ENCODE measurements at places on chromosomes 2 and 18.

DNA sequence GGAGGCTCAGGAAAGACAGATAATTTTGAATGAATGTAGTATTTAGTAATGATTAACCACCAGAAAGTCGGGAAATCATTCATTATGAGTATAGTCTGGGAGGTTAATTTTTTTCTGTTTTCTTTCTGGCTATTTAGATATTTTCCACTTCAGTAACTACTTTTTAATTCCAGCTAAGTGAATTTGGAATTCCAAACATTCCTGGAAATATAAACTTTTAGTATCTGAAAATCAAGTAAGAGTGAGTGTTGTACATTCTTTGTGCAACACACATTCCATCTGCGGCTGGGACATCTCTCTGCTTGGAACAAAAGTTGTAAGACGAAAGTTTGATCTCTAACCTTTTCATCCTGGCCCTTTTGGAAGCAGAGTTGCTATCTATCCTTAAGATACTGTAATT is 275.7 kb upstream of the SPRED2 start:
- no peak for DNase-seq

- DNase-seq = no peak
Observed at GRCh38 chr2:221205103-221205673, 366.9 kb downstream of the EPHA4 start.

- DNase-seq = peak; percentile 38
Observed at GRCh38 chr2:129812071-129812470, 167.4 kb upstream of the RAB6C start.

DNA sequence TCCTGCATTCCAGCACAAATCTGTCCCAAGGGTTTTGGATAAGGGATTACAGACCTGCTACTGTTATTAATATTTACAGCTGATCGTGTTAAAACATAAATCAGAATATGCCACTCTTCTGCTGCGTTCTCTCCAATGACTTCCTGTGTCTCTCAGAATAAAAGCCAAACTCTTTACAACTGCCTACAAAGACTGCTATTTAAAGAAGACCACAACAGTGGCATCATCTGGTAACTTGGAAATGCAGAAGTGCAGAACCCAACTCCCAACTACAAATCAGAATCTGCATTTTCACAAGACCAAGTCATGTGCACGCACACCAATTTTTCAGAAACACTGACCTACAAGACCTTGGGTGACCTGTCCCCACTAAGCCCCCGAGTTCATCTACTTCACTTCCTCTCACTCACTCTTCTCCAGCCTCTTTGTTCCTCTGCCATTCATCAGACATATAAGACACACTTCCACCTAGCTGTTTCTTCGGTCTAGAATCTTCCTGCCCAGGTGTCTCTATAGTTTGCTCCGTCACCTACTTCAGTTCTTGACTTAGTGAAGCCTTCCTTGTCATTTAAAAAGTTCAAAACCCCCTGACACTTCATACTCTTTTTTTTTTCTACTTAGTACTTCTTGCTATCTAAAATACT is 36.0 kb downstream of the CHN1 start:
- no peak for DNase-seq

DNA sequence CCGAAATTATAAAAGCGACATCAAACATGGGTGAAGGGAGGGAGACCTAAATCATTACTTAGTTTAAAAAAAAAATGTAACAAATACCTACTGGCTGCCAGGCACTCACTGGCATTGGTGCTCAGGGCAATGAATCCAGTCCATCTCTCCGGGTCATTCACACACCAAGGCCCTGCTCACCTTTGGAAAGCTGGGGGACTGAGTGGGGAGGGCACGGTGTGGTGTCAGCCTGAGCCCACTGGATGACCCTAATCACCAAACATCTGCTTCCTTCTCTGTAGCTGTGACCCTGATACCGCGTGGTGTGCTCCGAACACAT is 336 bp upstream of the DDX1 start:
- DNase-seq = no peak

DNA sequence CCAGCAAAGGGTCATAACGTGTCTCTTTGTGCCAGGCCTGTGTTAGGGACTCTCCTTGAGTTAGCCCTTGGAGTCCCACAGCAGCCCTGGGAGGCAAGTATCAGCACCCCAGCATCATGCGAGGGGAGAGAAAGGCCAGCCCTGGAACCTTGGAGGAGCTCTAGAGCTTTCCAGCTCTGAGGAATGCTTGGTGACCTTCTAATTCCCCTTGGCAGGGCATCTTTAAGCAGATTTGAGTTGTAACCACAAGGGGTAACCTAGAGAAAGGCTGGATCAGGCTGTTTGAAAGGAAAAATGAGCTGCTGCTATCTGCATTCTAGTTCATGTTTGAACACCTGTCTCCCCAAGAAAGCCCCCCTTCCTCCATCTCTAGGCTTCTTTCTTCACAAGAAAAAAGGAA is 23.8 kb upstream of the ODC1 start:
- no peak for DNase-seq

- DNase-seq = peak; percentile 47
Observed at GRCh38 chr2:228446734-228447133, 265.2 kb upstream of the SPHKAP start.

DNA sequence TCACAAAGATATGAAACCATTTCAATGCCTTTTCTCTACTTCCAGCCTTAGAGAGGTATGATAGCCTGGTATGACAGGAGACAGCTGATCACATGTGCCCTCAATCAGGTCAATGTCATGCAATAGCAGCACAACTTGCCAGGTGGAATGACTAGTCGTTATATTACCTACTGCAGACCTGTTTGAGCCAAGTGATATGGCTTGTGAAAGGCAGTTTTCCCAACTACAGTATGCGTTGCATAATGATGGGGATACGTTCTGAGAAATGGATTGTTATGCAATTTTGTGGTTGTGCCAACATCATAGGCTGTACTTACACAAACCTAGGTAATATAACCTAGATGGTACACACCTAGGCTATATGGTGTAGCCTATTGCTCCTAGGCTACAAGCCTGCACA is 262.8 kb downstream of the ICOS start:
- no peak for DNase-seq

- no peak for DNase-seq
Observed at GRCh38 chr2:173483137-173483536, 128.5 kb downstream of the CDCA7 start.

- DNase-seq = no peak
Observed at GRCh38 chr18:46892842-46893241, 24.5 kb downstream of the PIAS2 start.

GRCh38 chr2:3005859-3006501 is 371.6 kb downstream of the EIPR1 start:
- DNase-seq = no peak

- no peak for DNase-seq
Observed at GRCh38 chr2:94956797-94957391, 68.6 kb upstream of the MAL start.
